T-cell (primary cell): ENCODE measurements at places on chromosomes 2 and 18.

DNA sequence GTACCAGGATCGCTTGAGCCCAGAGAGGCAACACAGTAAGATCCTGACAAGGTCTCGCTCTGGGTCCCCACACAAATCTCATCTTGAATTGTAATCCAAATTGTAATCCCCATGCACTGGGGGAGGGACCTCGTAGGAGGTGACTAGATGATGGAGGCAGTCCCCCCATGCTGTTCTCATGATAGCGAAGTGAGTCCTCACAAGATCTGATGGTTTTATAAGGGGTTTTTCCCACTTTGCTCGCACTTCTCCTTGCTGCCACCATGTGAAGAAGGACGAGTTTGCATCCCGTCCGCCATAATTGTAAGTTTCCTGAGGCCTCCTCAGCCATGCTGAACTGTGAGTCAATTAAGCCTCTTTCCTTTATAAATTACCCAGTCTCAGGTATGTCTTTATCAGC, 46.0 kb upstream of the SERTAD2 start:
- no peak for DNase-seq

DNA sequence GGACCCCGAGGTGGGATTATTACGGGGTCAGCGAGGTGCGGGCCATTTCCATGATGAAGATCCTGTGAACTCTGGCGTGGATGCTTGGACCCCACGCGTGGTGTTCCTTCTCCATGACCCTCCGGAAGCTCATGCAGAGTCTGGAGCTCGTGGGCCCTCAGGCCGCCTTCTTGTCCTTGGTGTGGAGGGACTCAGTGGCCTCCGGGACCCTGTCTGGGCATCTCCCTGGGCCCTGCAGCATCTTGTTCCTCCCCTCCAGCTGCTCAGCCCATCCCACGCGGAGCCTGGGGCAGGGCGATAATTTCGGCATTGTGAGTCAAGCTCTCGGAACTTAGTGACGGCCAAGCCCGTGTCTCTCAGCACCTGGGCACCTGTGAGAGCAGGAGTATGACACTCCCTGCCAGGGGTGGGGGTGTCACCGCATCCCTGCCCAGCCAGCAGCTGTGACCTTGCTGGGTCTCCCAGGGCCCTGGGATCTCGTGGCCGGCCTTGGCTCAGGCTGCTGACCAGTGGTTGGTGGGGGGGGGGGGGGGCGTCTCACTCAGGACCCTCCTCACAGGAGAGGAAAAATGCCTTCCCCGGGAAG, 24.6 kb downstream of the RTP5 start:
- no peak for DNase-seq

- DNase-seq, result no peak
Measured at GRCh38 chr2:120381661-120382060, 35.7 kb downstream of the INHBB start.

- peak; percentile 24 for DNase-seq
Measured at GRCh38 chr18:44700652-44701051, 20.0 kb downstream of the SETBP1 start.
